ENCODE measurements at places on chromosomes 4 and X.

DNA sequence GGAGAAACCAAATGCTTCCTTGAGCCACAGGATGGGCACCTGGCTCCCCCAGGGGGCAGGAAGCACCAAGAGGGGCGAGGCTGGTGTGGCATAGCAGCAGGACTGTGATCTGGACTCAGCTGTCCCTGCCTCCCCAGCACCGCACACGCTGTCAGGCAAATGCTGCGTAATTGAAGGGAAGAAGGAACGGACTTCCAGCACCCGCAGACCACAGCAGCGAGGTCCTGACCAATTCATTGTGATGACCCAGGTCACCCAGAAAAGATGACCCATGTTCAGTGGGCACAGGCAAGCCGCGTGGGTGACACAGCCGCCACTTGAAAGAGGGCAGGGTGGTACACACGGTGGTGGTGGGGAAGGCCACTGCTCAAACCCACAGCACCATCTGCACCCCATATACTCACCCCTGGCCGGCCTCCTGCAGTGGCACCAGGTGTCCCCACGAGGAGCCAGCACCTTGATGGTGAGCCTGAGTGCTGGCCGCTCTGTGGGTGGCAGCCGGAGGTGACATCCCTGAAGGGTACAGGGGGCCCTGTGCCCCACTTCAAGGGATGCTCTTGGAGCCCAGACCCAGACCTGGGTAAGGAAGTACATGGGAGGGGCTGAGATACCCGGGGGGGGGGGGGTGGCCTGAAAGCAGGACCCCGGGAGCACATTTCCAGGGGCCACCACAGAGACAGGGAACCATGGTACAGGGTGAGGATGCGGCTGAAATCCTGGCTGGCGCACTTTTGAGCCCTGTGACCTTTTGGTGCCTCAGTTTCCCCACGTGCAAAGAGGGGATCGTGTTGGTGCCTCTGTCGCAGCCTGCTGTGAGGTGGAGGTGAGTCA, 11.5 kb downstream of the NAT8L start:
- DNase-seq, result no peak

GRCh38 chrX:40167850-40168479, 70.2 kb upstream of the BCOR start:
- DNase-seq, result peak; percentile 54

- no peak for DNase-seq
Measured at GRCh38 chrX:120029354-120029753, 48.1 kb downstream of the RHOXF2B start.

- DNase-seq, result peak; percentile 36
Measured at GRCh38 chrX:11724122-11725017, 33.7 kb upstream of the MSL3 start.

GRCh38 chr4:141768954-141769353, 132.6 kb downstream of the IL15 start:
- DNase-seq, result no peak

GRCh38 chr4:8409264-8410065, 31.1 kb downstream of the ACOX3 start:
- no peak for DNase-seq

DNA sequence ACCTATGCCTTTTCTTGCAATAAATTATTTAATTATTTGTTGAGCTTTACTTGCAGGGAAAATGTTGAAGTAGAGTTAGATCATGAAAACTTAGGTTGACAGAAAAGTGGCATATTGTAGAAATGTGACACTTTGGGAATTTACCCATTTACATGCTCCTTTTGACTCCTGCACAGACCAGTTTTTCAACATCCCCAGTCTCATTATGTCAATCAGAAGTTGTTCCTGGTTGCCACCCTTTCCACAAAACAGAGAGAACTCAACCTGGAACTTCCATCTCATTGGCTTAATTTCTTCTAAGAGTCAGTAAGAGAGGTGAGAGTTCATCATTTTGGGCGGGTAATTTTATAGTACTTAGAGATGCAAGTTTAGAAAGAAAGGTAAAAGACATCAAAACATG, 284.6 kb upstream of the ANKRD50 start:
- no peak for DNase-seq

DNA sequence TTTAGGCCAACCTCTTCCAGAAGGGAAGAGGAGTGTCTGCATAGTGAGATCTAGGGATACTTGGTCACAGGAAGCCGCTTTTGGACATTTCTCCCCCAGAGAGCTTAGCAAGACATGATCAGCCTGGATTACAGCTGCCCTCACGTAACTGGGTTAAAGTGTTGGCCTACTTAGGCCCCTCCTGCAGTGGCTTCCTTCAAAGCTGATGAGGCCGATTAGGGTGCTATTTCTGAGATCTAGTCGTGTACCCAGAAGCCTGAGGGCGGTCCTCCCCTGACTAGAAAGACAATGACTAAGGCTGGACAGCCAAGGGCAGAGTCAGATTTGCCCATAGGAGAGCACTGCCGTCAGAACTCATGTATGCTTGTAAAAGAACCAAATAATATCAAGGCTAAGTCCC, 135.0 kb downstream of the AMMECR1 start:
- DNase-seq, result no peak

GRCh38 chrX:113828470-113828869, 755.4 kb upstream of the HTR2C start:
- DNase-seq, result no peak

DNA sequence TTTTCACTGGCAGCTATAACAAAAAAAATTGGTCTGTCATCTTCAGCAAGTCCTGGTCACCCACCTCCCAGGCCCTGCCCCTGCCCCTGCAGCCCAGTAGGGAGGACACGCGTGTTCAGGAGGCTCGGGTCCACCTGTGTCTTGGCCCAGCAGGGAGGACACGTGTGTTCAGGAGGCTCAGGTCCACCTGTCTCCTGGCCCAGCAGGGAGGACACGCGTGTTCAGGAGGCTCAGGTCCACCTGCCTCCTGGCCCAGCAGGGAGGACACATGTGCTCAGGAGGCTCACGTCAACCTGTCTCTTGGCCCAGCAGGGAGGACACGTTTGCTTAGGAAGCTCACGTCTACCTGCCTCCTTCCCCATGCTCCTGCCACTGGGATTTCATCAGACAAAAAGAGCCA, 44.9 kb downstream of the HTT-AS start:
- DNase-seq, result no peak

DNA sequence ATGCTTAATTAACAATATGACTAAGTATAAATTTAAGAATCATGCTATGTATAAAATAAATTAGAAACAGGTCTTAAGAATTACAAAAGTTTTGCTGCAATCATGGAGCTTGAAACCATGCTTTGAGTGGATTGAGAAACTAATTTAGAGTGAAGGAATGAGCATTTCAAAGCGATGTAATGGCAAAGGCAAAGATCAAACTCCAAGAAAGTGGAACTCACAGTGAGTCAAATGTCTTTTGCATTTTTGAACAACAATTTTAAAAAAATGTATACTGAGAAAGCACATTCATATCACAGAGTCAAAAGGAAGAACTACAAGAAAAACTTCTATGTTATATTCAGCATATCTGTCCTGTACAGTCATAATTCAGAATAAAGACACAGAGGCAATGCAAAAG, 6.6 kb downstream of the GPRIN3 start:
- DNase-seq, result no peak

DNA sequence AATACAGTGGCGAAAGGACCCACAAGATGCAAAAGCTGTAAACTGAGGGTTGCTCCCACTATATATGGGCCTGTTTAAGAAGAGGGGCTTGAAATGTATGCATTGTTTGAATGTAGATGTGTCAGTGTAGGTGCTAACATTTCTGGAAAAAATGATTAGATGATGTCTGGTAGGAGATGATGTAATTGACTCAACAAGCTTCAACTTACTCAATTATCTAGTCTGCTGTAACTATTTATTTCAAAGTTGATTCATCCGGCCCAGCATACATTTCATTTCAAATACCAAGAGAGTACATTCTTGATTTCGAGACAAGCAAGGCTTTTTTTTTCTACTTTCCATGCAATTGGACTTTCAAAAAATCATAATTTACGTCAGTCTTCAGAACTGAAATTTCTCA, 9.3 kb upstream of the ENAM start:
- DNase-seq, result no peak

All from suppressor macrophage (primary cell).